ENCODE measurements at places on chromosomes 6 and 20.

DNA sequence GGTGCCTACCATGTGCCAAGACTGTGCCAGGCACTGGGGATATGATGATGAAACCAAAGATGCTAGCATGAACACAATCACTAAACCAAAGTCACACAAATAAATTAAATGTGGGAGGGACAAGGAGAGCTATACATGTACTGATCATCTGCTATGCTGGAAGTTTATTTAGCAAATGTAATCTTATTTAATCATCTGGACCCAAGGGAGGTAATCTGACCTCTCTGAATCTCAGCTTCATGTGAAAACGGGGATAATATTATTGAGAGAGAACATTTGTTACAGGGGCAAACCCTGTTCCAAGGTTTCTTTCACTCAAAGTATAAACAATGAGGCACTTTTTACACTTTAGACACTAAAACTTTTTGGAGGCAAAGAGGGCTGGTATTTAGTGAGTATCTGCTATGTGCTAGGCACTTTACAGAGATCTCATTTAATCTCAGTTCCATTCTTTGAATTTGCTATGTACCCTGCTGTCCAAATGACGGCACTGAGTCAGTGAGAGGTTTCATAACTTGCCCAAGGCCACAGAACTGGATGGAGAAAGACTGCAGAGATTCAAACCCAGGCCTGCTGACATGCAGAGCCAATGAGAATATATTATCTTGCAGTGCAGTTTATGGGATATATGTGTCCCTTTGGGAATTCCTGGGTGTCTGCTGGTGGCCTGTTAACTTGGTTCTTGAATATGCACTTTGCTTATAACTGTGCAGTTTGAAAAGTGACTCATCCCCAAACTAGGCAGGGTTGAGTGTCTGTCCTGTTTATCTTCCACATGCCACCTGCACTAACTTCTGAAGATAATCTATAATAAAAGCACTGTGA is 3.3 kb upstream of the ASXL1 start:
- peak; percentile 70 for DNase-seq

DNA sequence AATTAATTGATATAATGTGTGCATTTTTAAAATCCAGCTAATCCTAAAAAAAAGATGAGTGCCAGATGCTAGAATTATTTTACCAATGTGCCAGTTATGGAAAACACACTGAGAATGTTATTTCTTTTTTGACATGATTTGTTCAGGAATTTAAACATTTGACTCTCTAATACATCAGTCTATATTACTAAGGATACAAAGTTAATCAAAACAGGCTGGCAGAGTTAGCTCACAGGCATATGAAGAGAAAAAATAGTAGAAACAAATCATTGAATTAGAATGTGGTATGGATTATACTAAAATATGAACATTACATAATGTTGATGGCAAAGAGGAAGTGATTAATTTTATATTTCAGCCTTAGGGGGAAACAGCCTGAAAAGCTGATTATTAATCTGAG is 368.3 kb upstream of the GJE1 start:
- no peak for DNase-seq

GRCh38 chr20:24980291-24981053 is 12.1 kb downstream of the APMAP start:
- no peak for DNase-seq

- no peak for DNase-seq
Observed at GRCh38 chr20:36736451-36737182, 9.3 kb downstream of the NDRG3 start.

- DNase-seq = no peak
Observed at GRCh38 chr20:60069656-60070055, 111.4 kb downstream of the CDH26 start.

- DNase-seq = no peak
Observed at GRCh38 chr6:89379281-89379680, 26.8 kb upstream of the UBE2J1 start.

DNA sequence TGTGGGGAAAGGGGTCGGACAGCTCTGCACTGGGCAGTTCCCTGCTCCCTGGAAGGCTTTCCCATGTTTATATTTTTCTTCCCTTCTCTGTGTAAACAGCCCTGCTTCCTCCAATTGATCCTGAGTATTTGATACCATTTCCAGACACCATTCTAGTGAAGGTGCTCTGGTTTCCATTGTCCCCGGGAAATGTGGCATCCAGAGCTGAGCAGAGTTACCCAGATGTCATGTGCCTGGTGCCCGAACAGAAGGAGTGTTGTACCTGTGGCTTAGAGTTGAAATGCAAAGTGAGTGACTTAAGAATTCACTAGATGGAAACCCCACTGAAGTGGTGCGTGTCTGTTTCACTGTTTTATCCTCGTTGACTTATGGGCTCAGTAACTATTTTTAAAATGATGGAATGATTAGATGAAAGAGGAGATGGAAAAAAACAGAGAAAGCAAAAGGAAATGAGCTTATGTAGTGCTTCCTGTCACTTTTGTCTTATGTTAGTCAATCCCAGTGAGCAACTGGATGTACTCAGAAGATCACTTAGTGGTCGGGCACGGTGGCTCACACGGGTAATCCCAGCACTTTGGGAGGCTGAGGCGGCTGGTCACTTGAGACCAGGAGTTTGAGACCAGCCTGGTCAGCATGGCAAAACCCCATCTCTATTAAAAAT is 83.8 kb downstream of the SASH1 start:
- DNase-seq = no peak

- DNase-seq = no peak
Observed at GRCh38 chr6:4932228-4932903, 71.5 kb downstream of the RPP40 start.

GRCh38 chr6:30691208-30691847 is 544 bp upstream of the NRM start:
- no peak for DNase-seq

DNA sequence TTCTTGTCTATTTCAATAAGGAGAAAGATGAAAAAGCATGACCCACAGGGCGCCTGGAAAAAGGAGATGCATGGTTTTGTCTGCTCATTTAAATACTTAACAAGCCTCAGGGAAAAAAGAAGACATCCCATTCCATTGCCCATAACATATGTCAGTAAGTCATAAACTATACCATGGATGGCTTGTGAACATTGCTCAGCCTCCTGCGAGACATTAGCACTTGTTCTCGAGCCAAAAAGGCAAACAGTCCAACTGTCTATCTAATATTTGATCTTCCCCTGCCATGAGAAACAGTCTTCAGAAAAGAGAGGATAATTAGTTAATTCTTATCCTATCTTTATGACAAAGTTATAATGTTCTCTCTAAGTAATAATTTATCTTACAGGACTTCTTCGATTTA is 527.4 kb downstream of the HACE1 start:
- DNase-seq = no peak

DNA sequence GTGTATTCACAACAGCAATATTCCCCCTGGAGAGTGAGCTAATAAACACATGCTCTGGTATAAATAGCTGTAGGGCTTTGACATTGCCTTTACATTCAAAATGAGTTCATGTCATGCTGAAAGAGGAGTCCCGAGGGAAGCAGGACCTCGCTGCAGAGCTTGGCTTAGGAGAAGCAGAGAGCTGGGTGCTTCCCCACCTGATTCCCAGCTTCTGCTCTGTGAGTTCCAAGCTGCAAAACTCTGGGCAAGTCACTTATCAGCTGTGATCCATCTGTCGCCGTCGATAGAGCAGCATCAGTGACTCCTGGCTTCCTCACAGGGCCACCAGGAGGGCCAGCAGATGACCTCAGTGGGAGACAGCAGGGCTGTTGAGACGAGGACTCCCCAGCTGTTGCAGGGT is 241.8 kb downstream of the ANKRD60 start:
- no peak for DNase-seq

DNA sequence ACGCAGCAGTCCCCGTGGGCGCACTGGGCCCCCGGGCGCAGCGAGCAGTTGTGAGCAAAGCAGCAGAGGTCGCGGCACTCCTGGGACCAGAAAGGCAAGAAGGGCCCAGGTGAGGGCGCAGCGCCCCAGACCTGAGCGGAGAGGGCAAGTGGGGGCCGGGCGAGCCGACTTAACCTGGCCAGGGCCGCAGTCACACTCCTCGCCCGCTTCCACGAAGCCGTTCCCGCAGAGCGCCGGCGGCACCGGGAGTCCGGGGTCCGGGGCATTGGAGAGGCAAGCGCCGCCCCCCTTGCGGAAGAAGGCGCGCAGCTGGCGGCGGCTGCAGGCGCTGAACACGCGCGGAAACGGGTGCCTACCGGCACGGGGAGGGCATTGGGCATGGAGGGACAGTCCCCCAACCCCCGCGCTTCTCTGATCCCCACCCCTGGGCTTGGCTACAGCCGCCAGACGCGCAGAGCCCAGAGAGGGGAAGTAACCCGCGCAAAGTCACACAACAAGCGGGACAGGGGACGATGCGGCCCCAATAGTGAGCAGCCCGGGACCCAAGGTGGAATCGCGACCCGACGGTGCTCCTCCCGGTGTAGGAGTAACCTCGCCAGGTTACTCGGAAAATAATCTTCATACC is 9.2 kb downstream of the ADAM33 start:
- DNase-seq = no peak

DNA sequence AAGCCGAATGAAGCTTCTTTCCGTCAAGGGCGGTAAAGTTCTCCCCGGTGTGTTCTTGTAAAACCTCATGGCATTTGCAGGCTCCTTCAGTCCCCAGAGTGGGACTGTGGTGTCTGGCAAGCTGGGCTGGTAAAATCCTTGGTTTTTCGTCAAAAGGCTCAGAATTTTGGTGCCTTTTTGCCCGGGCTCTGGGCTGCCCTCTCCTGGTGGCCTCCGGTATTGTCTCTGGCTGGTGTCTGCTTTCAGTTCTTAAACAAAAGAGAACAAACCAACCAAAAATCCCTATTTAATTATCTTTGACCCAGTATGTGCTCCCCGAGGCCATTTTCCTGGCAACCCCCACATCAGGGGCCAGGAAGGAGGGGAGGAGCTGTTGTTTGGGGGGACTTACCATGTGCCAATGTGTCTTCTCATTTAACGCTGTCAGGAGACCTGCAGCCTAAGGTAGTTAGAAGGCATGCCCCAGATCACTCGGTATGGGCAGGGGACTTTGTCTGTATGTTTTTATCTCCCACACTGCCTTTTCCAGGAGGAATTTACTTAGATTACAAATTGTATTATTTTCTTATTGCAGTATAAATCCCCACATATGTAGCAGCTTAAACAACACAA is 11.1 kb downstream of the CDH4 start:
- peak; percentile 49 for DNase-seq

DNA sequence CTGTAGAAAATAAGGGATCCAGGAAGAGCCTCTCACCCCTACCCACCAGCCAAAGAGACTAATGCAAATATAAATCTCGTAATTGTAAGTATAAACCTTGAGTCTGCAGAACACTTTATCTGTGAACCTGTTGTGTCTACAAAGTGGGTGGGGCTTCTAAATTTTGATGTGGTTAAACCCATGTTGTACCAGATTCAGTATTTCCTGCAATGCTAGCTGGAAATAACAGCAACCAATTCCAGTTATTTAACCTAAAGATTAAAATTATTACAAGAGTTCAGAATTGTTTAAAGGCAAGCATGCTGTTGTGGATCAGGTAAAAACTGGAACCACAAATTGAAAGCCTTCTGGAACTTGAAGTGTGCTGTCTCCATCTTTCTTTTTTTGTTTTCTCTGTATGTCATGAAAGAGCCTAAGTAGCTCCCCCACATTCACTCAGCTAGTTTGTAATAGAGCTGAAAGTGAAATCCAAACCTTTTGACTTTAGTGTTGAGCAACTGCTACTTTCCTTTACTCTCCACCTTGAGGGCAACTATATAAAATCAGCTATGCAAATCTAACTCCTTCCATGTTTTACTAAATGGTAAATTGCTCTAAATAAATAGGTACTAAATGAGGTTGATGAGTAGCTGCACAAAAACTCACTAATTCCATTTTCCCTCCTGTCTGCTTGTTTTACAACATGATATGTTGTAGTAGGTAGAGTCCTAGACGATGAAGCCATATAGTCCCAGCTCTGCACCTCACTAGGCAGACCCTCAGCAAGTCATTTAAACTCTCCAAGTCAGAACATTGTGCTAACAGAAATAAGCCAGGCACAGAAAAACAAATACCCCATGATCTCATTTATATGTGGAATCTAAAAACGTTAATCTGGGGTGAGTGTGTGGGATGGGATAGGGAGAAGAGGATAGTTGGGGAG is 17.9 kb upstream of the THEMIS start:
- DNase-seq = peak; percentile 5

- DNase-seq = no peak
Observed at GRCh38 chr6:88482465-88482864, 316.3 kb upstream of the CNR1 start.

DNA sequence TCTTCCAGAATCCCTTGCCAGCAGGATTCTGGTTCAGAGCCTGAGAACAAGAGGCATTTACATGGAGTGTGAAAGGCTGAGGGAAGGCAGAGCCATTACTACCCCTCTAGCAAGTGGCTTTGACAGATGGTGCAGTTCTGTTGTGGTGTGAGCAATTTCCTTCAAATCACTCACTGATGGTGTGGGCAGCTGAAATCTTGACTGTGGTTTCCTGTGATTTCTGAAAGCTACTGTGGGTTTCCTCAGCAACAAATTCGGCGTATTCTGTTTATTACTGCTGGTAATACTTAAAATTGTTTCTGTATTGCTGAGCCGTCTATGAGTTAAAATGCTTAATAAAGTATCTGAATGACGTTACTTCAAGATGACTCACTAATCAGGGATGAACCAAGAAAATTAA is 181.5 kb upstream of the TCF21 start:
- peak; percentile 91 for DNase-seq

DNA sequence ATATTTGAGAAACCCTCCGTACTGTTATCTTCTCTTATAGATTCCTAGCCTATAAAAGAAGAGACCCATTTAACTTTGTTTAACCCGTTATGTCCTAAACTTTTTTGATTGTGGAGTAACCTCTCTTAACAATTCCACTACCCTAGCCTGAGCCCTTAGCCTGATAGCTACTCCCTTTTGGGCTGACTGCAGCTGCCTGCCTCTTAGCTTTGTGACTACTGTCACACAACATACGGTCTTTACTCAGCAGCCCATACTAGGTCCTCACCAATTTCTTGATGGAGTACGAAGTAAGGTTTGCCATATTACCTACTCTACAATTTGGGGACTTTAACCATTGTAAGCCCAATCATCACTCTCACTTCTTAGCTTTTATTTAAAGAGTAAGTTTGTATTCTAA is 72.7 kb downstream of the QRSL1 start:
- DNase-seq = no peak

DNA sequence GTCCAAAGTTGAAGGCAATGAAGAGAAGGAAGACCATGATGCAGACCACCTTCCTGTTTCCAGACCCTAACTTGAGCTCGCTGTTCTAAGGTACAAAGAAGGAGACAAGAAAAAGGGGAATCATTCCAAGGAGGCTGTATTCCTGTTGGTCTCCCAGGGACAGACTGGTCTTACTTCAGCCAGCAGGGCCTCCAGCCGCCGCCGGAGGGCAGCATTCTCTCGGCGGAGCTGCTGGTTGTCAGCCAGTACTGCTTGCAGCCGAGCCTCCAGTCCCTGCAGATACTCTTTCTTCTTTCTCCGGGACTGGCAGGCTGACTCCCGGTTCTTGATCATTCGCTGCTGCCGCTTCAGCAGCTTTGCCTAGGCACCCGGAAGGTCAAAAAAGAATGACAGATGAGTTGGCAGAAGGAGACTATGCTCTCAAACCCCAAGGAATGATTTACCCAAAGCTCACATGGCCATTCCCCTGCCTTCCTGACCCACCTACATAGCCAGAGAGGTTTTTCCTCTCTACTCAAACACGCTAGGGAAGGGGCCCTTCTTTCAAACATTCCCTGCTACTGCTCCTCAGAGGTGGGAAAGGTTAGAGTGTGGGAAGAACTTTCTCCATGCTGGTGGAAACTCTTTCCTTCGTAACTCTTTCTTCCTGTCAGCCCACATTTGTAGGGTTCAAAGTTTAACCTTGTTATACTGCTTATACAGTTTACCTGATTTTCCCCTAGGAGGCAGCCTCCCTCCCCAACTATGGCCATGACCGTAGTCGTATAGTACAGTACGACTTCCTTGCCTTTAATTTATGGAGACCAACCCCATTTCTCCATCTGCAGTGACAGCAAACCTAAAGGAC is 9.0 kb downstream of the ATF6B start:
- peak; percentile 95 for DNase-seq

Measured in choroid plexus epithelial cell (primary cell).